Activated CD8-positive, alpha-beta memory T cell treated with anti-CD3 and anti-CD28 coated beads for 24 hours (primary cell): ENCODE measurements at places on chromosomes 5 and 9.

DNA sequence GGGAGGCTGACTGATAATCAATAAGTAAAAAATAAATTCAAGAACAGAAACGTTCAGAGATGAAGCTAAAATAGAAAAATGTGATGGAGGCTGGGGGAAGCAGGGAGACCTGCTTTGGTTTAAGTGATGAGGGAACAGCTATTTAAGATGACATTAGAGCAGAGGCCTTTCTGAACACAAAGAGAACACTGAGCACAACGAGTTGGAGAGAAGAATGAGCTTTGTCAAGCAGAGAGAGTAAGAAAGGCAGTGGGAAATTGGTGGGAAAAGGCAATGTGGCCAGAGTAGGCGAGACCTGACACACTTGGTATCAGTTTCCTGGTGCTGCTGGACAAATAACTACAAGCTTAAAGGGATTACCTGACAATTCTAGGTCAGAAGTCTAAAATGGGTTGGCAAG is 20.0 kb downstream of the AUH start:
- DNase-seq = no peak

- no peak for DNase-seq
Measured at GRCh38 chr5:127813633-127814587, 110.7 kb downstream of the CCDC192 start.

GRCh38 chr5:76194340-76194739 is 111.2 kb downstream of the SV2C start:
- DNase-seq = no peak

DNA sequence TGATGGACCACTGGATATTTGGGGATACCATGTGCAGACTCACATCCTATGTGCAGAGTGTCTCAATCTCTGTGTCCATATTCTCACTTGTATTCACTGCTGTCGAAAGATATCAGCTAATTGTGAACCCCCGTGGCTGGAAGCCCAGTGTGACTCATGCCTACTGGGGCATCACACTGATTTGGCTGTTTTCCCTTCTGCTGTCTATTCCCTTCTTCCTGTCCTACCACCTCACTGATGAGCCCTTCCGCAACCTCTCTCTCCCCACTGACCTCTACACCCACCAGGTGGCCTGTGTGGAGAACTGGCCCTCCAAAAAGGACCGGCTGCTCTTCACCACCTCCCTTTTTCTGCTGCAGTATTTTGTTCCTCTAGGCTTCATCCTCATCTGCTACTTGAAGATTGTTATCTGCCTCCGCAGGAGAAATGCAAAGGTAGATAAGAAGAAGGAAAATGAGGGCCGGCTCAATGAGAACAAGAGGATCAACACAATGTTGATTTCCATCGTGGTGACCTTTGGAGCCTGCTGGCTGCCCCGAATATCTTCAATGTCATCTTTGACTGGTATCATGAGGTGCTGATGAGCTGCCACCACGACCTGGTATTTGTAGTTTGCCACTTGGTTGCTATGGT is 54.5 kb upstream of the HNRNPA0 start:
- no peak for DNase-seq

- no peak for DNase-seq
Measured at GRCh38 chr5:141382469-141383294, at the start of gene PCDHGA7. TSS of gene PCDHGA7 (plus strand) at chr5:141382742. CDS start at chr5:141382900, 158 bp downstream.
